ENCODE measurements at places on chromosomes 1 and 21.

DNA sequence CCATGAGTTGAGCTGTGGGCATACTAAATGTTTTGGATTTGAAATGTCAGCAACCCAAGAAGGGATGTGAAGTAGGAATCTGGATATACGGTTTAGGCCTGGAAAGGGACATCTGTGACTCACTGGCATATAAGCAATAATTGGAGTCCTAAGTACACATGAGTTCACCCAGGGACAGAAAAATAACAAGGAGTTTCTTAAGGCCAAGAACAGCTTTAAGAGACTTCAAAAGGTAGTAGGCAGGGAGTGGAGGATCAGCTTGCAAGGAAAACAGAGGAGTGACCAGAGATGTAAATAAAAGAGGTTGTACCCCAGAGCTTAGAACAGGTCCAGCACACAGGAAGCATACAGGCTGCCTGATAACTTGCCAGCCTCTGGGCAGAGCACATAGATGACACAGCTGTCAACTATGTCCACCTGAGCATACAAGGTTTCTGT is 28.1 kb downstream of the TMEM50B start:
- DNase-seq = no peak

GRCh38 chr1:109776206-109776835 is 12.6 kb upstream of the EPS8L3 start:
- no peak for DNase-seq

DNA sequence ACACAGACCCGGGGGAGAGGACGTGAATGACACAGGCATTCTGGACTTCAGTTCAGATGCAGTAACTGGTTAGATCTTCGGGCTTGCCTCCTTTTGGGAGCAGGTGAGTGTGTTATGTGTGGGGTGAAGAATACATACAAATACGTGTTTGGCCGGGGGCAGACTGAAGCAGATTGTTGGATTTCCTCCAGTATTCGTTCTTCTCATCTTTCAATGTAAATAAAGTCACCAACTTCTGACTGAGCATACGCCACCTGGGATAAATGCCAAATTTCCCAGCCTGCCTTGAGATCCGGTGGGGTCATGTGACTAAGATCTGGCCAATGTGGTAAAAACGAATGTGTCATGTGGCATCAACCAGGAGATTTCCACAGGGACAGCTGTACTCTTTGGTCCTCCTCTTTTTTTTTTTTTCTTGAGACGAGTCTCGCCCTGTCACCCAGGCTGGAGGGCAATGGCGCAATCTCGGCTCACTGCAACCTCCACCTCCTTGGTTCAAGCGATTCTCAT is 189.8 kb downstream of the RGS7 start:
- DNase-seq = no peak

GRCh38 chr1:230067419-230067870 is 407 bp downstream of the GALNT2 start:
- no peak for DNase-seq

GRCh38 chr1:107669996-107670395 is 295.0 kb downstream of the VAV3 start:
- DNase-seq = no peak

GRCh38 chr1:181090641-181091126 is 2.2 kb downstream of the IER5 start:
- DNase-seq = no peak

DNA sequence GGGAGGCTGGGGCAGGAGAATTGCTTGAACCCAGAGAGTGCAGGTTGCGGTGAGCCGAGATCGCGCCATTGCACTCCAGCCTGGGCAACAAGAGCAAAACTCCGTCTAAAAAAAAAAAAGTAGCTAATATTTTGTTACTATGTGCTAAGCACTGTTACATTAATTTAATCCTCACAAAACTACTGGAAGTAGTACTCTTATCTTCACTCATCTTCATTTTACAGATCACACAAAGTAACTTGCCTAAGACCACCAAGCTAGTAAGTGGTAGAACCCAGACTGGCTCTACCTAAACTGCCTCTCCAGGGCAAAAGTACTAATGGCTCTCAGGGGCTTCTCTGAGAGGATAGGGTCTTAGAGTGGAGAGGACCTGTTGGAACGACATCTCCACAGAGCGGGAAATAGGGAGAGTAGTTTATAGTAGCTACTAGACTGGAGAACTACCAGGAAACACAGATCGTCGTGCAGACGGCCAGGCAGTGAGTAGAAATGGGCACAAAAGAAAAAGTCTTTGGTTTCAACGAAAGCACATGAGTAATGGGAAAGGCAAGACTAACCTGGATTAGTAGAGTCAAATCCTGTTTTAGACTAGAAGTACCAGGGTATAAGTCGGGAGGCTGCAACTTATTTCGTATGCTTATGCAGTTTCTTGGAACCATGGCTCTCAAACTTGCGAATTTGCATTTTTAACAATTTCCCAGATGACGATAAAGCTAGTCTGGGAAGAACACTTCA is 1.4 kb downstream of the CLCC1 start:
- no peak for DNase-seq

DNA sequence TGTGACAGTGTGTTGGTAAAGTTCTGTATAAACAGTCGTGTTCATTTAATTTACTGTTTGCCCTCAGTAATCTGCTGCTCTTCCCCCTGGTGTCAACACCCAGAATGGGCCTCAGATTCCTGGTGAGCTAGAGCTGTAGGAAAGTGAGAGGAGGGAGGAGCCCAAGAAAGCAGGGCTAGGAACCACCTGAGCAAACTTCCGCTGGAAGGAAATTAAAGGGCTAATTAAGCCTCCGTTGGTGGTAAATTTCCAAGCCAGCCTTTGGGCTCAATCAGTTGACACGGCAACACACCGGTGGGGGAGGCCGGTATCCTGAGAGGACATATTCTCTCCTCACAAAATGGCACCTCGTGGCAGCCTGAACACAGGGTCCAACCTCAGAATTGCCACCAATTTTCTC is 32.9 kb downstream of the RAB3B start:
- no peak for DNase-seq

DNA sequence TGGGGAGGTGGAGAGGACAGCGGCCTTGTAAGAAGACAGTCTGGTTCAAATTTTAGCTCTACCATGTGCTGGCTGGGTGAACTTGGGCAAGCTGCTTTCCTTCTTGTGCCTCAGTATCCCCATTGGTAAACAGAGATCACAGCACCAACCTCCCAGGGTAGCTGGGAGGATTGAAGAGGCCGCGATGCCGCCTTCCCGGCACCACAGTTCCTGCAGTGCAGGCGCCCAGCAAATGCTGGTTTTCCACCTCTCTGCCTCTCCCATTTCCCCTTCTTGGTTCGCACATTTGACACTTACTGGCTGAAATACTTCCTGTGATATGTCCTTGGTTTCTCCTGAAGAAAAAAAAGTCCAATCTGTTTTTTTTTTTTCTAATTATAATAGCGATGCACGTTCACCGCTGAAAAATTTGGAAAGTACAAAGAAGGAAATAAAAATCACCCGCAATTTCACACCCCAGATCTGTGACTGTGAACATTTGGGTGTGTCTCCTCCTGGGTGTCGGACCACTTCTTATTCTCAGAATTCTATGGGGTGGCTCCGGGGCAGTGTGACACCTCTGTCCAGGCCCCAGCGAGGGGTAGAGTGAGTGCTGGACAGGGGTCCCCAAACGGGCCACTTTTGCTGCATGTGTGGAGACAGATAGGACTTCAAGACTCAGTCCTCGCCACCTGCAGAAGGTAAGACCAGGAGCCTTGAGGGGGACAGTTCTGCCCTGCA is 73.1 kb downstream of the RUNX3 start:
- DNase-seq = no peak

DNA sequence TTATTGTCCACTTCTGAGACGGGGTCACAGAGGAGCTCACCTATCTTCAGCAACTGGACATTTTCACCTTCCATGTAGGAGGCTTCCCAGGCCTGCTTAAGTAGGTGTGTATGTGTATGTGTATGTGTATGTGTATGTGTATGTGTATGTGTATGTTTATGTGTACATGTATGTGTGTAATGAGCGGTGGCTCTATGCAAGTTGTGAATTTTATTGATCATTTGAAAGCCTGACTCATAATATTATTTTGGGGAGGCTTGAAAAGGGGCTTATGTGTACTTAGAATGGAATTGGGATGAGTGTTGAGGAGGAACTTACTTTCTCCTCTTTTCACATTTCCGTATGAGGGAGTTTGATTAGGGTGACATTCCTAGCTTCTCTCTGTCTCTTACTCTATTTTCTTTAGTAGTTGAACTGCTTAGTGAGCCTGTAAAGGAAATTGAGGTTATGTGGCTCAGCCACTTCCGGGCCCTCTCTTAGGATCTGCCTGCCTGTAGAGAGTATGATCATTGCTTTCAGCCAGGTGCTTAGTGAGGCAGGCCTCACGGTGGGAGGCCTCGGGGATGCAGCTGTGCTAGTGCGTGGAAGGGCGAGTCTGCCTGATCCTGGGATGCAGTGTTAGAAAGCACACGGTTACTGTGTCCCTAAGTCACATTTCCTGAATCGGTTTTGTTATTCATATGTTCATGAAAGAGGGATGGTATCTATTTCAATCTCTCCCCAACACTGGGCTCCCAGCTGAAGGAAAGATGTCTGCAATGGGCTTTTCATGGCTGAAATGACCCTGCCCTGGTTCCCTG is 61.0 kb downstream of the IER5 start:
- no peak for DNase-seq

DNA sequence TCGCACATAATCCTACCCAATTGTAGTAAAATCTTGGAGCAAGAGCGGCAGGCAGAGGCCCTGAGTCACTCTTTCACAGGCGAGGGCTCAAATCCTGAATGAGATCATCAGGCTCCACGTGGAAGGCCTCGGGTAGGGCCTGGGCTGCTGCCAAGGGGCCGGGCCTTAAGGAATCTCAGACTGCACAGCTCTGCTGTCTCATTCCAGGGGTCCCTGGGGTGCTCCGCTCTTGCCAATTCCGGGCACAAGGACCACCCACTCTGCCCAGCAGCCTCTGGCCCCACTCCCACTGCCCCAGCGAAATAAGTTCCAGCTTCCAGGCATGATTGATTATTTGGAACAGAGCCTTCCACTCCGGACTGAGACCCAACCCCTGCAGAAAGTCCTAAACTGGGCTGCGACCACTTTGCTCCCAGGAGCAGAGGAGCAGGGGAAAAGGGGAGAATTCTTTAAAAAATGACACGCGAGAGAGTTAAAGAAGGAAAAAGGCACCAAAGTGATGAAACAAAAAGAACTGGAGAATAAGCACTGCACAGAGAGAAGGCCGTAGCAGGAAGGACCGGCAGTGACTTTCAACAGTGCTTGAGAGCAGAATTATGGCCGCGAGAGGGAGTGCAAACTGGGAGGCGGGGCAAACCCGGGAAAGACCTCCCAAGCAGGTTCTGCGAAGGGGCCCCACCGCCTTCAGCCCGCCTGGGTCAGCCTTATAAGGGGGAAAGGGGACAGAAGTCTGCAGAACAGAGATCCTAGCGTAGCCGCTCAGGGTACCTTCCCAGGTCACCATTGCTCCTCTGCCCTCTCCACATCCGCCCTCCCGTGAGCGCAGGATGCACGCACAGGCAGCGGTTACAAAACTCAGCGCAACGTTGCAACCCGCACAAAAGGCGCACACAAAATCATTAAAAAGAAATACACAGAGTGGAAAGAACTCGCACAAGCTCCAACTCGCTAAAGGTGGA is 2.0 kb downstream of the ADAMTS1 start:
- DNase-seq = peak; percentile 82

DNA sequence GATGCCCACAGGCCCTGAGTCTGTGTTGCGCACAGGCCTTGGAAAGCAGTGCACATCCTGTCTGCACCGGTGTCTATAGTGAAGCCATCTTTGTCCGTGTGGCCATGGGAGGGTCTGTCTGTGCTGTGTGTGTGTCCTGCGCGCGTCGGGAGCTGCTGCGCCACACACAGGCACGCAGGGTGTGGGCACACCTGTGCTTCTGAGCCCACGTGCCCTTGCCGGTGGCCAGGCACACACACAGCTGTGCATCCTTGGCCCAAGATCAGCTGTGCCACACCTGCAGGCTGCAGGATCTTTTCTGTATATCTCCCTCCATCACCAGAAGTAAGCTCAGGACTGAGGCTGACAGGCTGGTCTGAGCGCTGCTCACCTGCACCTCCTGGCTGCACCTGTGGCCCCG is 3.2 kb upstream of the SAMD11 start:
- no peak for DNase-seq

DNA sequence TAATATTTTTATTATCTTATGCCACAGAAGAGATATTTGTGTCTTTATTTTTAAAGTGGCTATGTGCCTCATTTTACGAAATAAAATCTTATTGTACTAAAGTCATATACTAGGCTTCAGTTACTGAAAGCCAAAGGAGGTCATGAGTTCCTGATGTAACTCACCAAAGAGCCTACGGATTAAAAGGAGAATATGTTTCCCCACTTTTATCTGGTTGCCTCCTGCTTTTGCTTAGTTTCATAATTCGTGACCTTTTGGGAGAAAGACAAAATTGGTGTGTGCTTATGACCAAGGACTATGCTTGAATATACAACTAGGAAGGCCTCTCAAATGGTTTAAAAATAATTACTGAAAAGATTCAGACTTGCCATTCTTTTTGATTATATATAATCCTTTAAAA is 18.2 kb upstream of the AHCTF1 start:
- no peak for DNase-seq

DNA sequence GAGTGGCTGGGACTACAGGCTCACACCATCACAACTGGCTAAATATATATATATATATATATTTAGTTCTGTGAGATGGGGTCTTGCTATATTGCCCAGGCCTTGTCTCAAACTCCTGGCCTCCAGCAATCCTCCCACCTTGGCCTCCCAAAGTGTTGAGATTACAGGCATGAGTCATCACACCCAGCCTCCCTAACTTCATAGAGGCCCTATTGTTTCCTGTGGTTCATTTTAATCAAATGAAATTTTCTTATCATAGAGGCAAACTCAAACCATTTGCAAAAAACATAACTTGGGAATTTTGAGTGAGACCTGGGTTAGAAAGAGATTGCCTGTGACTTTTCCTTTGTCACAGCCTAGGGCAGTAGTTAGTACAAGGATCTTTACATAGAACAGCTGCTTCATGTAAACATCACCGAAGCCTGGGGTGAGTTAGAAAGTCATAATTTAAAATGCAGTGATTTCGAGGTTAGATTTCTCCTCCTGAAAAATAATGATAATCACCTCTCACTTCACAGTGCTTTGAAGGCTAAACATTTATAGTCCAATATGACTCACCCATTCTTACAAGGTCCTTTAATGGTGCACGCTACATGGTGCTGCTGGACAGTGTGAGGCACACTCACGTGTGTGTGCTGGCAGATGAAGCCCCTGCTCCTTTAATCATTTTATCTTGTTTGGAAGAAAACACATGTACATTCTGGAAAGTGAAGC is 188.9 kb downstream of the RHOU start:
- DNase-seq = no peak

- DNase-seq = no peak
These were observed 286.1 kb upstream of the ESRRG start for GRCh38 chr1:217009376-217009775.

DNA sequence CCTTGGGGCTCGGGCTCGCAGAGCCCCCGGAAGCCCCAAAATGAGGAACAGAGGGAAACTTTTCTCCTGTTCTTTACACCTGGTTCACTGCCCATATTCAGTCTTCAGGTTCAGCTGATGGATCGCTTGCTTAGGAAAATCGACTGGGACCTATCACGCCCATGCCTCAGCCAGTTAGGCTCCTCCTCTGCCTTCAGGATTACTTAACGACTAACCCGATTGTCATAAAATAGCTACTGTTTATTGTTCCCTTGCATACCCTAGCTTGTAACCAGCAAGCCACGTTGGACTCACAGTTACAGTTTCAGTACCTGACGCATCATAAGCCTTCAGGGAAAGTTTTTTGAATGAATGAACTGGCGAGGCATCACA is 692 bp downstream of the TARDBP start:
- no peak for DNase-seq

Data from GOT3 (cell line).